ENCODE measurements at places on chromosomes 2 and 18.

DNA sequence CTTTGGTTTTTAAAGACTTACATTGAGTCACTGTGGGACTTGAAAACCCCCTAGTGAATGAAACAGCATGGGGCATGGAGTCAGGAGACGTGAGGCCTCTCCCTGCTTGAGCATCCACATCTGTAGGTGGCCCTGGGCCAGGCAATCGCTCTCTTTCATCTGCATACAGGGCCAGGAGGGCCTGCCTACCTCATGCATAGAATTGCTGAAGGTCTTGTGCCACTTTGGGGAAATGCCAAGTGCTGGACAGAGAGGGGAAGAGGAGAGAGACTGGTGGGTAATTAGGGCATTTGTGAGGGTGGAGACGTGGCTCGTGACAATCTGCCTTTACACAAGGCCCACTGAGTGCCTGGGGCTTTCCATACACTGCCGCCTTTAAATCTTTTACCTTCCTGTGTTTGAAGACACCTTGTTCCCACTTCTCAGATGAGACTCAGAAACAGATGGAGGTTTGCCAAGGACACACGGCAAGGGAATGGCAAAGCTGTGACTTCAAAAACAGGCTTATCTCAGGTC lies 322.2 kb upstream of the HS6ST1 start:
- no peak for DNase-seq

- no peak for DNase-seq
Measured at GRCh38 chr2:10920764-10921388, 9.1 kb downstream of the KCNF1 start.

GRCh38 chr18:40006634-40007033 lies 1948.4 kb upstream of the PIK3C3 start:
- DNase-seq: no peak

DNA sequence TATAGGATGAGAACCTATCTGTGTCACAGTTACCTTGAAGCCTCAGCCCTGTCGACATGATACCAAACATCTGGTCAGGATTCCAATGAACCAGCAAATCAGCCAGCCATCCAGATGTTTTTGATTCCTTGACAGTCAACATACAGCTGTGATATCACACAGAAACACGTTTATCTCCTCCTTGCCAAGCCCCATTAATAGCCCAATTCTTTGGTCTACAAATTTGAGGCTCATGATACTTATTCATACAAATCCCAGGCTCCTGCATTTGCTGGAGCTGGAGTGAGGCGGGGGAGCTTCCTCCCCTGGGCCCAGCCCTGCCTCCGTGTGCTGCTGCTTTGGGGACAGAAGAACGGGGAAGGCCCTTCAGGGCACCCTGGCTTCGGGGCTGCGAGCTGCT lies 611.6 kb upstream of the SALL3 start:
- DNase-seq: no peak

GRCh38 chr18:41870817-41871216 lies 84.2 kb upstream of the PIK3C3 start:
- DNase-seq: no peak

- no peak for DNase-seq
Measured at GRCh38 chr2:11862049-11862448, 115.6 kb downstream of the LPIN1 start.

DNA sequence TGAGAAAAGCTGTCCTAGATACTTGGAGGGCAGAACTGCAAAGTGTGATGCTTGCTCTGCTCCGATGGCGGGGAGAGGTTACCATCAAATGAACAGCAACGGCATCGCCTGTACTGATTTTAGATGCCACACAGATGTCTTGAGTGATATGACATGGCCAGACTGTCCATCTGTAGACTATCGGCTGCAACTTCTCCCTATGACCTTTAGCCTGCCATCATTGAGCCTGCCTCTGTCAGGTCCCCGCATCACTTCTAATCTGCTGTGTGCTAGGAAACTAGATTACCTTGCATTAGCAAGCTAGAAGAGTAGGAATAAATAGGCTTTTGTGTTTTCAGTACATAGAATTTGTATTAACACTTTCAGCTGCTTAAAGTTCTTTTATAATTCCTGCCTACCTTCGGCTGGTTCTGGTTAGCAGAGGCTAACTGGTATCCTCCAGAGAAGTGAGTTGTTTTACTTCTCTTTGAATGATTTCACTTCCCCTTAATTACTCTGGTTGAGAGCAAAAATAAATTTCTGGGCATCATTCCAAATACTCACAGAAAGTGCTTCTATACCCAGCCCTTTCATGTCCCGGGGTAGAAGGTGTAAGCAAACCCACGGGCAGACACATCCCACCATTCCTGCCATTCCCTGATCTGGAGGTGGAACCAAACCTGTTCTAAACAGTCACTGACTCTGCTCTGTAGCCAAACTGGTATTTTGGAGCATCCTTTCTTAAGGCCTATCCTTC lies 24.0 kb downstream of the GAREM2 start:
- no peak for DNase-seq

DNA sequence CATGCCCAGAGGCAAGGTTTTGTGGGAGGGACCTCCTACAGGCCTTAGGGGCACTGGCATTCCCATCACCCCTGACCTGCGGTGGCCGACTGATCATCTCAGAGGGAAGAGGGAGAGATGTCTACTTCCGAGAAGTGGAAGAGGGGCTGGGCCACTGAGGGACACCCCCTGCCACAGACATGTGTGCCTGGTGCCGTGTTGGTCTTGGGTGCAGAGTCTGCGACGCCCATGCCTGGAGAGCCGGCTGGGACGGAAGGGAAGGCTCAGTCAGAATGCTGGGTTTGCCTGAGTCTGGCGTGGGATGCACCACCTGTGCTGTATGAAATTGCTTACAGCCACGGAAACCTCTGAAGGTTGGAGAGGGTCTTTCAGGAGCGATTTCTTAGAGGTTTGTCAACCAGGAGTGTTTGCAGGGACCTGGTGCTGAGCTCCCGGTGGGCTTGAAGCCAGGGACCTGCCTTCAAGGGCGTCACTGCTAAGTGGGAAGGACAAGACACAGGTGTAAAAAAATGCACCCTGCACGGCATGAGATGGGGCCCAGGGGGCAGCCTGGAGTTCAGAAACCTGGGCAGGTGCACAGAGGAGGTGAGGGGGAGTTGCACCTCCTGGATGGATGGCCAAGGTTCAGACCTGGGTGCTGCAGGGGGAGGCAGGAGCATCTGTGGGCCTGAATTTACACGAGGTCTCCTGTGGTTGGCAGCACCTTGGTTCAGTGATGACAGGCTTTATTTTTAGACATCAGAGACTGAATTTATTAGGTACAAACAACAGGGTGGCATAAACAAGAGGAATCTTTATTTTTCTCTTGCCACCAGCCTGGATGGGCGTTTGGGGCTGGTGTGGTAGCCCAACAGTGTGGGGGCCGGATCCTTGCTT lies 100.3 kb downstream of the CTIF start:
- no peak for DNase-seq

GRCh38 chr18:49558356-49558755 lies 3.5 kb upstream of the LIPG start:
- DNase-seq: no peak

DNA sequence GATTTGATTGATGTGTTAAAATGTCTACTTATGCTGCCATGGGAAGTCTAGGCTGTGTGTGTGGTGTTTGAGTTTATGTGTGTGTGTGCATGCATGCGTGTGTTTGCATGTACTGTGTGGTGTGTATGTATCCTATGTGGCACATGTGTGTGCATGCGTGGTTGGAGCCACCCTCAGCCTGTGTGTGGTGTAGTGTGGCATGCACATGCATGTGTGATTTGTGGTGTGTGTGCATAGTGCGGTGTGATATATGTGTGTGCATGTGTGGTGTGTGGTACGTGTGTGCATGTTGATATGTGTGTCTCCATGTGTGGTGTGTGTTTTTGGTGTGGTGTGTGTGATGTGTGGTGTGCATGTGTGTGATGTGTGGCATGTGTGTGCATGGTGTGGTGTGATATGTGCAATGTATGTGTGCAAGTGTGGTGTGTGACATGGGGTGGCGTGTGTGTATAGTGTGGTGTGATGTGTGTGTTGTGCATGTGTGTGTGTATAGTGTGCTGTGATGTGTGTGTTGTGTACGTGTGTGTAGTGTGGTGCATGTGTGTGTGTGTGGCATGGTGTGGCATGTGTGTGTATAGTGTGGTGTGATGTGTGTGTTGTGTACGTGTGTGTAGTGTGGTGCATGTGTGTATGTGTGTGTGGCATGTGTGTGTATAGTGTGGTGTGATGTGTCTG lies 66.6 kb upstream of the HDAC4 start:
- DNase-seq: no peak

Data from spinal cord (tissue), 10 donors.